ENCODE measurements at places on chromosomes 6 and 20.

- DNase-seq, result no peak
Observed at GRCh38 chr6:169957351-169957963, 206.0 kb downstream of the ERMARD start.

- no peak for DNase-seq
Observed at GRCh38 chr6:42095094-42095493, 44.8 kb downstream of the TAF8 start.

GRCh38 chr6:166600931-166601330, 14.5 kb upstream of the RAMACL start:
- no peak for DNase-seq

GRCh38 chr20:59131551-59132285, 31.9 kb upstream of the ZNF831 start:
- DNase-seq, result no peak

DNA sequence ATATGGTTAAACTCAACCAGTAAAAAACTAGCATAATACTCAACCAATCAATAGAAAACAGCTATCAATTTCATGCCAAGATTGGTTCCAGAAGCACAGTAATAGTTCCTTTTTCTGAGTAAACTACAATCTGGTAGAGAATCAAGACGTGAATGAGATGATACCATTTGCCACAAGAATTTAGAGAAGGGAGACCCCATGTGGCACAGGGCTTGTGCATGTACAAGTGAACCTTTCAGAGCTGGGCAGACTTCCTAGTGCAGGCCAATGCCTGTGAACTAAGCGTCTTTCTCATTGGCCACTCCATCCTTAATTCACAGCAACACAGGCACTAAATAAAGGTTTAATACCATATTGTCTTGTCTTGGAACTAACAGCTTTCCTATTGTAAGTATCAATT, 213.5 kb downstream of the RFPL4B start:
- DNase-seq, result no peak

DNA sequence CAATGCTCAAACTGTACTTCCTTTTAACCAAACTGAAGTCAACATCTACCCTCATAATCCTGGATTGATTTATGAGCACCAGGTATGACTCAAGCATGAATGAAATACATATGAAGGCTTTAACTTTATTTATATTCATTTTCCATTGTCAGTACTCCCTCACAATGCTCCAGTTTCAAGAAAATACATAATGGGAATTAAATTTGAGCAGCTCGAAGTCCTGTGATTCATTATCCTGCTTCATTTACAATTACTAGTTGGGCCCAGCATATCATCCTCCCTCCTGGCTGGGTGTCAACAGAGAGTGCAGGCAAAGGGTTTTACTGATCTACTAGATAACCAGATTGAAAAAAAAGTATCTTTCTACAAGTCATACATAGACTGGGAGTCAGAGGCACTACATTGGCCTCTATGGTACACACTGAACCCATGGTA, 10.1 kb downstream of the SAMHD1 start:
- DNase-seq, result no peak

DNA sequence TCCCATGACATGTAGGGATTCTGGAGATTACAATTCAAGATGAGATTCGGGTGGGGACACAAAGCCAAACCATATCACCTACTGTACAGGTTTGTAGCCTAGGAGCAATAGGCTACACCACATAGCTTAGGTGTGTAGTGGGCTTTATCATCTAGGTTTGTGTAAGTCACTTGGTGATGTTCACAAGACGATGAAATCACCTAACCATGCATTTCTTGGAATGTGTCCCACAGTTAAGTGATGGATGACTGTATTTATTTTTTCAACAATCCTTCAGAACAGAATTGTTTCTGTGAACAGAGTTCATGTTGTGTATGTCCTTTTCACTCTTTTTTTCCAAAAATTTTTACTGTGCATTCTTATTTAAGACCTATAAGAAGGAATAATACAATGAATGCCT, 76.1 kb downstream of the DTD1 start:
- no peak for DNase-seq

GRCh38 chr6:127918506-127919427, 17.9 kb upstream of the THEMIS start:
- DNase-seq, result no peak

DNA sequence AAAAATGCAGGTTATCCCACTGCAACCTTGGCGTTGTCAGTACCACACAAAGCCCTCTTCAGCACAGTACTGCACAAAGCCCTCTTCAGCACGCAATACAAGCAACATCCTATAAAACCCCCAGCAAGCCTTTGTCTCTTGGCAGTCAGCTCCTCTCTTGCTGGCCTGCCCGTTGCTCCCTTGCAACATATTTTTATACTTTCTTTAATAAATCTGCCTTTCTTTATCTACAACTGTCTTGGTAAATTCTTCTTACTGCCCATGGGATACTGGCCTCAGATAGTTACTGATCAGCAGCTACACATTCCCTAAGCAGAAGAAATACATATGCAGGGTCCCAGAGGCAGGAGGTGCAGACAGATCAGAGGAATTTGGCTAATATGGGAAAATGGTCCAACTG, 70.5 kb upstream of the MAP3K4 start:
- DNase-seq, result no peak

DNA sequence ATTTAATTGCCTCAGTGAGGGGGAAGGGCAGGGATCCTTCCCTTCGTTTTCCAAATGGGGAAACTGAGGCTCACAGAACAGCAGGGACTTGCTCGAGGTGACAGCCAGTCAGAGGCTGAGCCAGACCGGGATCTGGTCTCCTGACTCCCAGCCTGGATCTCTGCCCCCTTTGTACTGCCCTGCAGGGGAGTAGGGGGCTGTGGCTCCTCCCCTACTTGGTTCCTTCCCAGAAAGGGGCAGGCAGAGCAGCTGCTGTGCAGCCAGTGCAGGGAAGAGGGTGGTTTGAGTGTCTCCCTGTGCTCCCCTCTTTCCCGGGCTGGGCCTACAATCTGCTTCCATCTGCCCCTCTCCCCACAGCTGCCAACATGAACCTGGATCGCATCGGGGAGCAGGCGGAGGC, 37.6 kb downstream of the UQCC2 start:
- DNase-seq, result no peak

DNA sequence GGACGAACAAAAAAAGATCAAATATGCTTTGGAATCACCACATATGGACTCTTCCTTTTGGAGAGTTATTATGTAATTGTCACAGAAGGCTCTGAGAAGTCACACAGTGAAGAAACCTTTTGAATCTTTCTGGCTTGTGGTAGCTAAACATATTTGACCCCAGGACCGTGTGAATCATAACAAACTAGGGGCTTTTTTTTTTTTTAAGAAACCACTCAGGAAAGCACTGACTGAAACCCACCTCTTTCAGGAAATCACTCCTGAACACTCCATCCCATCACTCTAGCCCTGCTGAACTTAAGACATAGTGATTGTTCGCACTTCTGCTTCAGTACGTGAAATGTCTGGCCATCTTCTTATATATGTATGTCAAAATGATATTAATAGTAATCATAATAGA, 495.9 kb upstream of the ARID1B start:
- DNase-seq, result no peak

DNA sequence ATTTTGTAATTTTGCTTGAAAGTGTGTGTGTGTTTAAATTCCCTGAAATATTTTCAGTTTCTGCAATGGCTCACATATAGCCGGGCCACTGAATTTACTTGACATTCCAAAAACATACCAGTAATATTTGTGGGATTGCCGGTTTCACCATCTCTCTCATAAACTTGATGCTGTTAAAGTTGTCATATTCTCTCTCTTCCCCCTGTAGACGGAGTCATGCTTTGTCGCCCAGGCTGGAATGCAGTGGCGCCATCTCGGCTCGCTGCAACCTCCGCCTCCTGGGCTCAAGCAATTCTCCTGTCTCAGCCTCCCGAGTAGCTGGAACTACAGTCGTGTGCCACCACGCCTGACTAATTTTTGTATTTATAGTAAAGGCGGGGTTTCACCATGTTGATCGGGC, 122.1 kb downstream of the TIAM2 start:
- DNase-seq, result no peak

DNA sequence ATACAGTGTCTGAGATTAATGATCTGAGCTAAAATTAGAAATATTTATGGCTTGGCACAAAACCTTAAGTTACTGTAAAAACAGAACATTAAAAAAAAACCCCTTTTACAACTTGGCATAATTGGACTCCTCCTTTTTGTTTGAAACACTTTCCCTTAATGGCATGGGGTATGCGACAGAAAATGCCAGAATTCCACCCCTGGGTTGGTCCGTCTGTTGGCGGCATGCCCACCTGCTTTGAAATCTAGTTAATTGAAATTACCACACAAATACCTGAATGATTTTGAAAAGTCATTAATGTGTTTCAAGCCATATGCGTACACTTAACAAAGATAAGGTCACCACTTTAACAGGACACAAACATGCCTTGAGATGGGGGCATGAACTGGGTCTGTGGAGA, 175.1 kb upstream of the FOXQ1 start:
- DNase-seq, result no peak

DNA sequence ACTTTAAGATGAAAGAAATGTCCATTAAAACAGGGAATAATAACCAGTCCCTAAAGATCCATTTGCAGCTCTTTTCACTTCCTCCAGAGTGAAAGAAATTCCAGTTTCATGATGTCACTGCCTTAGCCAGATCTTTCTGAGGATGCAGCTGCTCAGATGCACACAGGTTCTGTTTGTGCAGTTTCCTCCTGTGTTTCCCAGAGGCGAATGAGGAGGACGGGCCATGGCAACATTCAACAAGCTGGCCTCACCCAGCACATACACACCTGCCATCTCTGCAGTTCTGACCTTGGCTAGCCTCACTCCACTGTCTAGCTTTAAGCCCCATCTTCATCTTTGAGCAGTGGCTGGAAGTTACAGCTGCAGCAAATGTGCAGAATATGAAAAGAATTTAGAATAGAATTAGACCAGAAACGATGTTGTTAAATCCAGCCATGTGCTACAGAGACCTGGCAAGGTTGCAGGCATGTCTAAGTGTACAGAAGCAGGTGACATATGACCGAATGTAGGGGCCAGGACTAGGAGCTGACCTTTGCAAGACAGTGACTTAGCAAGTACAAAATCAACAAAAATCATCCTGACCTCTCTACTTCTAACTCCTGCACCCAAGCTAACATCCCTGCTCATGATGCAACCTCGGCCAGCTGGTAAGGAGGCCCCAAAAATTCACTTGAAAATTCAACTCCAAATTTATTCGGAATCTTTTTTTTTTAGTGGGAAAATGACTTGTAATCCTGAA, 35.0 kb downstream of the FAM50B start:
- DNase-seq, result no peak

DNA sequence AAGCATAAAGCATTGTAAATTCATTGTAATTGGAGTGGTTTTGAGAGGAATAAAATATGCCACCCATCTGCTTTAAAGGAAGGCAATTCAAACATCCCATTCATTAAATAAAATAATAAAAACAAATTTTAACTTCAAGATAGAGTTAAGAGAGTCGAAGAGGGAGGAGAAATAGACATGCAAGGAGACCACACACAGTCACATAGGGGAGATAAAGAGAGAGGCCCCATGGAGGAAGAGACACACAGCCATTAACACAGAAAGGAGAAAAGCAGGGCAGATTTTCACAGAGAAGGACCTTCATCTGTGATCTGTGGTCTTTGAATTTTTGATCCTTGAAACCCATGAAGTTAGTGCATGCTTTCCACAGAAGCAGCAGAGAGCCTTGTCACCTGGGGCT, 214.3 kb upstream of the TCF21 start:
- DNase-seq, result no peak

- DNase-seq, result no peak
Observed at GRCh38 chr6:34961574-34961973, 72.5 kb downstream of the ANKS1A start.

DNA sequence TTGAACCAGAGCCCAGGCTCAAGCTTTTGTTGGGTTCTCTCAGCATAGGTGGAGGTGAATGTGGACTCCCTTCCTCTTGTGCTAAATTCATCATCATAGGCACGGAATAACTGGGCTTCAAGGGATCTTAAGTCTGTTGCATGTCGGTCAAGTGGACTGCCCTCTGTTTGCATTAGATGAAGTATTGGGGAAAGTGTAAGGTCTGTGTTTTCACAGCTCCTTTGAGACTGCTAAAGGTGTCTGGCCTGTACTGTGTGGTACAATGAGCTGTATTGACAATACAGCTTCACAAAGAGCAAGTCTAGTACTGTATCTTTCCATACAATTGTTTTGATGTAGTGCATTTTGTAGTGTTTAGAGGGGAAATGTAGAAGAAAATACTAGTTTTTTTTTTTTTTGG, 34.3 kb upstream of the TULP4 start:
- no peak for DNase-seq

DNA sequence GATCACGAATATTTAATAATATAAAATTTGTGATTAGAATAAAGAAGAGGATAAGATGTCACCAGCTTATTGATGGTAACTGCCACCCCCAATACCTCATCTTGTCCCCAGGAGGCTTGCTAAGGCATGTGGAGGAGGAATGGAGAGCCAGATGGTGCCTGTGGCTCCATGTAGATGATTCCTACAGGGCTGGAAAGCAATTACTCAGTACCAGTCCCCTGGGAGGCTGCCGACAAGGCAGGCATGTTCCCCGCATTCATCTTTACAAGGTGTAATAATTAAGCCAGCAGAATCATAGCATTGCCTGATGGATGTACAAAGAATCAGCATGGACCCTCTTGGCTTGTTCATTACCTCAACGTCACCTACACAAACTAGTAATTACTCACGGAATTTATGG, 155.3 kb downstream of the PLCB1 start:
- DNase-seq, result no peak

- no peak for DNase-seq
Observed at GRCh38 chr20:46712056-46712636, 2.7 kb downstream of the SLC2A10 start.

GRCh38 chr20:19710336-19711120, 47.5 kb upstream of the RIN2 start:
- no peak for DNase-seq

DNA sequence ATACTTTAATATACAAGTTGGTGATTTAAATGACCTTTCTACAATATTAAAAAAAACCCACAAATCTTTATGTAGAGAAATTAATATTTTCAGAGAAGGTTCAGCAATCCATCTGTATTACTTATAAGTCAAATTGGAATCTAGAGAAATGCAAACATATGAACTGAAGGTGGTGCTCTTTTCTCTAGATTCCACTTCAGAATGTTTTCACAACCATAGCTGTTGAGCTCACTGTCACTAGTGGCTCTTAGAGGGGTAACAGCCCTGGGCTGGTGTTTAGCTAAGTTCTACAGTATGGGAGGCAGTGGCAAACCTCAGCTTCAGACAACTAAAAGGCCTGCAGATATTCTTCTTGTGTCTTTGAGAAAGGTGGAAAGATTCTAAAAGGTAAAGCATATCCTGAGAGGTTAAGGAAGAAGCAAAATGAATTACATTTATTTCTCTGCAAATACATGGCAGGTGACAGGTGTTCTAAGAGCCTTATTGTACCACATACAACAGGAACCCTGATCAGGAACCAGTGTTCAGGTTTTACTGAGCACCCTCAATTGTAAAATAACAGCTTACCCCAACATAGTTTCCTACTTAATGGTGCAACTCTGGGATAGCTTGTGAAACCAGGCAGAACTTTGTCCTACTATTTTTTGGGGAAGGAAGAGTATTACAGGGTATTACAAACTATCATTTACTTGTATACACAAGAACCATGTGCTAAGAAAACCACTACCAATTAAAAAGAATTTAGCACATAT, 56.6 kb upstream of the SAMHD1 start:
- peak; percentile 20 for DNase-seq

- DNase-seq, result no peak
Observed at GRCh38 chr6:132651062-132651461, 7.9 kb downstream of the TAAR1 start.

GRCh38 chr6:163416557-163417253, 2.2 kb downstream of the QKI start:
- DNase-seq, result peak; percentile 28

- DNase-seq, result no peak
Observed at GRCh38 chr6:1945235-1945832, 300.1 kb downstream of the GMDS start.

GRCh38 chr6:140548366-140548765, 1173.9 kb upstream of the CITED2 start:
- no peak for DNase-seq
